Aorta (tissue), 5 donors: ENCODE measurements at places on chromosomes 3 and 15. TPM values are rescaled to one million over a fixed set of nuclear protein-coding genes. Genes with fewer than 3 reads are reported as not detected.
A peak's percentile ranks its signal among the peaks of the same experiment; 100 is the strongest.

DNA sequence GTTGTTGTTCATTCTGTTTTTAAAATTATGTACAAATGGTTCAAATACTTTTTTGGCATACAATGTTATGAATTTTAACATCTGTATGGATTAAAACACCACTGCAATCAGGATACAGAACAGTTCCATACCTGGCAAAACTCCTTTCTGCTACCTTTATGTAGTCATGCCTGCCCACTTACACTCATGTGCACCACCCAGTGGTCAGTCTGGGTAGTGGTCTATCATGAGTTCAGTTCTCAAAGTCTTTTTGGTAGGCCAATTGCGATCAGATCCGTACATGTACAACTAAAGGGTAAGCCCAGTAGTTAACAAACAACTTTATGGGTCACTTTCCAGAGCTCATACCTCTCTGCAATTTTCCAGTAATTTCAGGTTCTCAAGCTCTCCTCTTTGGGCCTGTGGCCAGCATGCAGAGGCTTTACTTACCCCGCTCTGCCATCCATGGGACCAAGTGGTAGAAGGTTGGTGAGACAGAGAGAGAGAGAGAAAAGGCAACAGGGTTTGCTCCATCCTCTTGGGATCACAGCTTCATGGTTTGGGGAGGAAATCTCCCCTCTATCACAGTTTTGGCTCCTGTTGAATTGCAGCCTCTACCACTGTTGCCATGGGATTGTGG is 63.9 kb upstream of the FAM98B start:
- H3K36me3 ChIP-seq = no peaks in the 10 kb centered on the region
- no peaks in the 10 kb centered on the region for H3K4me1 ChIP-seq
- H3K27me3 ChIP-seq = no peaks in the 10 kb centered on the region
- DNase-seq = peak; percentile 82
- H3K4me3 ChIP-seq = no peak overlapping the region

DNA sequence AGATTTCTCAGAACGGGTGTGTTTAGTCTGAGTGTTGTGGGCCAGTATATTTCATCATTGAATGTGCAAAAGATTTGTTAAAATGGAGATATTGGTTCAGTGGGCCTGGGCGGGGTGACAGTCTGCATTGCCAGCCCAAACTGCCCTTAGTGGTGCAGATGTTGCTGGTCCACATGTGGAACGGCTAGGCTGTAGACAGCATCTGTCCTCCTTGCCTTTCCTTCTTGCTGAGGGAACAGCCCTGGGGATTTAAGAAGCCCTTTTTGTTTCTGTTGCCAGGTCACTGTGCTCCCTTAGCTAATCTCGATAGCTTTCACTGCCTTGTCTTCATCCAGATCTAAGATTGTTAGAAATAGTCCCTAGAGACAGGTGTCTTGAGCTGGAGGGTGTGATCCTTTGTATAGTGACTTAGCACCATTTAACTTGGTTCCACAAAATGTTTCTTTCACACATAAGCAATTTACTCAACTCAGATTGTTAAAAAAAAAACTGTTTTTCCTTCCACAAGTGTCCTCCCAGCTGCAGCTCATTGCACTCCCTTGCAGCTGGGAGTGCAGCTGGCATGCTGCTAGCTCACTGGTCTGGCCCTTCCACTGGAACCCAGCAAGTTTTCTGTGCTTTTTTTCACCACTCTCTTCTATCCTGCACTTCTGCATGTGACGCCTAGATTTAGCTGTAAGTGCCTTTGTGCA is 37.5 kb downstream of the GAP43 start:
- peak overlapping the region; percentile 40 for H3K27ac ChIP-seq
- H3K4me1 ChIP-seq = no peaks in the 10 kb centered on the region
- DNase-seq = no peak
- H3K27me3 ChIP-seq = no peaks in the 10 kb centered on the region
- H3K4me3 ChIP-seq = no peak overlapping the region

DNA sequence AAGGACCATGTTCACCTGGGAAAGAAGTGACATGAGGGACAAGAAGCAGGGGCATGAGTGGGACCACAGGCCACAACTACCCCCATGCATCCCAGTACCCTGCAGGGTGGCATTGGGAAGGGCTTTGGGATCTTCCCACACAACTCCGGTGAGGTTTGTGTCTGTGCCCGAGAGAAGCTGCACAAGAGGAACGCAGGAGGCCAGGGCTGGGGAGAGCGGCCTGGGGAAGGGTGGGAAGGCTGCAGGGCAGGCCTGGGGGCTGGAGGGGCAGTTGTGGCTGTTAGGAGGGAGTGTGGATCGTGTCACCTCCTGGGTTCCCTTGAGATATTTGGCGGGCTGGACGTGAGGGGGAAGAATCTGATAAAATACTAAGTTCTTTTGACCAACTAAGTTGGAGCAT is 25.3 kb upstream of the MFSD1 start:
- no peaks in the 10 kb centered on the region for H3K4me1 ChIP-seq
- H3K4me3 ChIP-seq = no peak overlapping the region
- H3K36me3 ChIP-seq = no peaks in the 10 kb centered on the region
- no peaks in the 10 kb centered on the region for H3K27me3 ChIP-seq

Gene PLA2G4E
- total RNA-seq = not detected

Gene CCR1
- 21.5 TPM for total RNA-seq

- no peaks in the 10 kb centered on the region for H3K27me3 ChIP-seq
- no peaks in the 10 kb centered on the region for H3K36me3 ChIP-seq
- no peak overlapping the region for H3K27ac ChIP-seq
- no peaks in the 10 kb centered on the region for H3K4me1 ChIP-seq
- no peak for DNase-seq
Measured at GRCh38 chr3:65793495-65794200, 245.1 kb downstream of the MAGI1 start.

- H3K36me3 ChIP-seq = no peaks in the 10 kb centered on the region
- no peak for DNase-seq
- no peaks in the 10 kb centered on the region for H3K27me3 ChIP-seq
- H3K27ac ChIP-seq = no peak overlapping the region
Measured at GRCh38 chr3:5136211-5136918, 14.3 kb downstream of the ARL8B start.

GRCh38 chr3:143081844-143082778 is 37.5 kb upstream of the CHST2 start:
- no peak for DNase-seq
- no peaks in the 10 kb centered on the region for H3K27me3 ChIP-seq
- no peak overlapping the region for H3K4me3 ChIP-seq
- H3K27ac ChIP-seq = no peak overlapping the region

Gene GOLGA8G
- not detected for total RNA-seq

GRCh38 chr15:55084216-55084615 is 112.5 kb downstream of the RSL24D1 start:
- DNase-seq = no peak
- no peaks in the 10 kb centered on the region for H3K36me3 ChIP-seq
- H3K4me1 ChIP-seq = no peaks in the 10 kb centered on the region
- H3K4me3 ChIP-seq = no peak overlapping the region

- no peaks in the 10 kb centered on the region for H3K4me1 ChIP-seq
- no peaks in the 10 kb centered on the region for H3K36me3 ChIP-seq
- peak; percentile 34 for DNase-seq
- no peaks in the 10 kb centered on the region for H3K27me3 ChIP-seq
Measured at GRCh38 chr3:127056281-127056680, 73.4 kb downstream of the PLXNA1 start.

Gene SPRED1
- total RNA-seq = 54.6 TPM

Gene UBAP1L
- 5.4 TPM for total RNA-seq

DNA sequence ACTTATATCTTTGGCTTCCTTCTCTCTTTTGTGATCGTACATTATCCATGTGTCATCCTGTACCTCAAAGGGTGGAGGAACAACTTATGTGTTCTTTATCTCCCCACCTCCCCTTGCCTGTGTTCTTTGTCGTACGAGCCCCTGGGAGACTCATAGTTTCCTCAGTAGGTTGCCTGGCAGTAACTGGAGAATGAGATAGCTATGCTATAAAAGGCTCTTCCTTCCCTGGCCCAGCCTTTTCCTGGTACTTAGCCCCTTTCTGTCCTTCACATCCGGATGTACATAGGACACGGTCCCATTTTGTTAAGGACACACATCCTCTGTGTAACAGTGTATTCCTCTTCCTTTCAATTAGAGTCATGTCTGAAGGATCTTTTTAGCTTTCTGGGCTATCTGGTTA is 32.1 kb downstream of the PLCL2 start:
- H3K4me1 ChIP-seq = peaks cover 2% of the 10 kb centered on the region
- no peaks in the 10 kb centered on the region for H3K36me3 ChIP-seq
- H3K4me3 ChIP-seq = no peak overlapping the region
- H3K27ac ChIP-seq = no peak overlapping the region

- no peak overlapping the region for H3K27ac ChIP-seq
- H3K27me3 ChIP-seq = no peaks in the 10 kb centered on the region
- H3K36me3 ChIP-seq = no peaks in the 10 kb centered on the region
- DNase-seq = no peak
- H3K4me3 ChIP-seq = no peak overlapping the region
Measured at GRCh38 chr15:40450047-40450446, 9.3 kb downstream of the BAHD1 start.

DNA sequence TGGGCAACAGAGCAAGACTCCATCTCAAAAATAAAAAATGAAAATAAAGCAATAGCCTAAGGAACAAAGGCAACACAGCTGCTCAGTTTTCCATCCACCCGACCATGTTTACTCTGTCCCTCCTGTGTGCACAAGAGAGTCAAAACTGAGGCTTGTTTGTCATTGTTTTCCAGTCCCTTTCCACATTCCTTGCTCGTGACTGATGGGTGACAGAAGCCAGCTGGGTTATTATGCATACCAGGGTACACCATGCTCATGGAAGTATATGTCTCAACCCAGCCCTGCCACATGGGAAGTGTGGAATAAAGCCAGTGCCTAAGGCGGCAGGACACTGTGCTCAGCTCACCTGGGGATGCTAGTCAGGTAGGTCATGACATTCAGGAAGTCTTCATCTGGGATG is 49.5 kb downstream of the MCF2L2 start:
- H3K4me3 ChIP-seq = no peak overlapping the region
- no peaks in the 10 kb centered on the region for H3K36me3 ChIP-seq
- H3K4me1 ChIP-seq = no peaks in the 10 kb centered on the region
- no peak for DNase-seq

GRCh38 chr15:62797171-62797570 is 245.4 kb upstream of the TPM1 start:
- H3K4me3 ChIP-seq = no peak overlapping the region
- peaks cover 2% of the 10 kb centered on the region for H3K36me3 ChIP-seq
- H3K27ac ChIP-seq = no peak overlapping the region
- H3K27me3 ChIP-seq = no peaks in the 10 kb centered on the region

GRCh38 chr15:42716125-42716524 is 20.8 kb downstream of the CDAN1 start:
- H3K27ac ChIP-seq = no peak overlapping the region
- H3K4me1 ChIP-seq = peaks cover 2% of the 10 kb centered on the region
- DNase-seq = no peak
- peaks cover 6% of the 10 kb centered on the region for H3K36me3 ChIP-seq
- H3K4me3 ChIP-seq = no peak overlapping the region

Gene P2RY1
- total RNA-seq = 3.5 TPM

GRCh38 chr3:188137051-188137450 is 16.9 kb upstream of the LPP start:
- H3K27ac ChIP-seq = no peak overlapping the region
- no peak overlapping the region for H3K4me3 ChIP-seq
- no peak for DNase-seq
- H3K27me3 ChIP-seq = no peaks in the 10 kb centered on the region
- no peaks in the 10 kb centered on the region for H3K36me3 ChIP-seq
- H3K4me1 ChIP-seq = no peaks in the 10 kb centered on the region

GRCh38 chr3:40588406-40588805 is 63.6 kb downstream of the ZNF621 start:
- H3K27ac ChIP-seq = no peak overlapping the region
- no peaks in the 10 kb centered on the region for H3K36me3 ChIP-seq
- no peaks in the 10 kb centered on the region for H3K27me3 ChIP-seq
- DNase-seq = no peak
- no peaks in the 10 kb centered on the region for H3K4me1 ChIP-seq
- H3K4me3 ChIP-seq = no peak overlapping the region

Gene SAMD7
- total RNA-seq = not detected

DNA sequence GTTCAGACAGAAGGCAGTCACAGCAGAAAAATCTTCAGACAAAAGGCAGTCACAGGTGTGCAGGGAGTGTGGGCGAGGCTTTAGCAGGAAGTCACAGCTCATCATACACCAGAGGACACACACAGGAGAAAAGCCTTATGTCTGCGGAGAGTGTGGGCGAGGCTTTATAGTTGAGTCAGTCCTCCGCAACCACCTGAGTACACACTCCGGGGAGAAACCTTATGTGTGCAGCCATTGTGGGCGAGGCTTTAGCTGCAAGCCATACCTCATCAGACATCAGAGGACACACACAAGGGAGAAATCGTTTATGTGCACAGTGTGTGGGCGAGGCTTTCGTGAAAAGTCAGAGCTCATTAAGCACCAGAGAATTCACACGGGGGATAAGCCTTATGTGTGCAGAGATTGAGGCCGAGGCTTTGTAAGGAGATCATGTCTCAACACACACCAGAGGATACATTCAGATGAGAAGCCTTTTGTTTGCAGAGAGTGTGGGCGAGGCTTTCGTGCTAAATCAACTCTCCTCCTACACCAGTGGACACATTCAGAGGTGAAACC is 27.6 kb downstream of the ZNF589 start:
- H3K4me1 ChIP-seq = no peaks in the 10 kb centered on the region
- no peak for DNase-seq
- H3K36me3 ChIP-seq = no peaks in the 10 kb centered on the region
- no peaks in the 10 kb centered on the region for H3K27me3 ChIP-seq
- no peak overlapping the region for H3K4me3 ChIP-seq
